ENCODE measurements at places on chromosomes 2 and 18.

DNA sequence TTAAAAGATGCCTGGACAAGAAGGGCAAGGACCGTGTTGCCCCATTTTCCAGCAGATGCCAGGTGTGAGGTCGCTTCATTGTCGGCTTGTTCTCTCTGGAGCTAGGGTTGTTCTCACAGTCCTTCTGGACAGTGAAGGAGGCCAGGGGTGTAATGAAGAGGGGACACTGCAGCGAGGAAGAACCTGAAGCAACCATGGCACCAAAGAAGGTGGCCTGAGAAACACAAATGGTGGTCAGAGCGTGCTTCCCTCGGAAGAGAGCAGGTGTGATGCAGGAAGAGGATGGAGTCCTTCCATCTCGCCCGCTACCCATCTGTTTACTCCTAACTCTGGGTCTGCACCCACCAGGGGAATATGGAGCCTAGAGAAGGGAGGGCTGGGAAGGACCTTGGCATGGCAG lies 50.3 kb upstream of the TWIST2 start:
- DNase-seq, result no peak

DNA sequence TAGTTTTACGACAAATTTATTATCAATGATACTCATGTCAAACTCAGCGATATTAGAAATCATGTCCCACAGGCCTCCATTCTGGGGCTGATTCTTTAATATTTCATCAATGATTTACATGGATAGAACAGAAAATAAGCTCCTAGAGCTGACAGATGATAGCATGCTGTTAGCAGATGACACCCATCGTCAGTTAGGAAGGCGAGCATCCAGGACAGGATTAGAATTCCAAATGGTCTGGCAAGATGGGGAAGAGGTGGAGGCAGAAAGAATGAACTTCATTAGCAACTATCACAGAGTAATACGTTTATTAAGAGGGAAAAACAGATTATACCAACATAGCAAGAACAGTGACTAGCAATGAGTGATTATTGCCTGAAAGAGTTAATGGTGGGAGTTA lies 46.2 kb upstream of the ACVR1 start:
- no peak for DNase-seq

DNA sequence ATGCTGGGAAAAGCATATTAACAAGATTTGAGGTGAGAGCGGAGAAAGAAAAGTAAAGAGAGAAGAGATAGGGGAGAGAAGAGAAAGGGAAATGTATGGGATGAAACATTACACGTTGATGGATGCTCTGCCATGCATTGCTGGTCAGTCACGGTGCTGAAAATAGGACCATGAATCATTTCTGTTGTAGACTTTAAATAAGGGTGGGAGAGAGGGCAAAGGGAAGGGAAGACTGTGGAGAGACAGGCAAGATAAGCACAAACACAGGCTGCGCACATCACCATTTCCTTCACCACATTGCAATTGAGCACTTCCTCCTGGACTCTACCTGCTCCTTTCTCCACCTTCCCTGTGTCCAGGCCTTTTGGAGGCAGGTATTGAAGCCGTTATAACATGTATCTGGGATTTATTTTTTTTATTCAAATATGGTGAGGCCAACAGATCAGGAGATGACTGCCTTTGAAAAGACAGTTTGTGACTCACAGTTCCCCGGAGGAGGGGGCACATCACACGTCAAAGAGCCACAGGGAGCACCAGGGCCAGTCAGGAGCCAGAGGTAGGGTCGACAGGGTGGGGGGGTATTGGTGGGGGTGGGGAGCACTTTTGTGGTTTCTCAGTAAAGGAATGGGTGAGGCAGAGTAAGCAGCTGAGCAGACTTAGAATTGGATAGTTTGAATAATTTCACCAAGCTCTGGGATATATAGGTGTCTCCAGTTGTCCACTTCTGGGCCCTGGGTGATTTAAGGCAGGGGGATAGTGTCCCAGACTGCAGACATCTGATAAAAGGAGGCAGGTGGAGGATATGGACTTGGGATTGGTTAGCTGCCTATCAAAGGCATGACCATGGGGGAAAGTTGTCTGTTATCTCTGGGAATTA lies 372.8 kb upstream of the ST6GAL2 start:
- no peak for DNase-seq

DNA sequence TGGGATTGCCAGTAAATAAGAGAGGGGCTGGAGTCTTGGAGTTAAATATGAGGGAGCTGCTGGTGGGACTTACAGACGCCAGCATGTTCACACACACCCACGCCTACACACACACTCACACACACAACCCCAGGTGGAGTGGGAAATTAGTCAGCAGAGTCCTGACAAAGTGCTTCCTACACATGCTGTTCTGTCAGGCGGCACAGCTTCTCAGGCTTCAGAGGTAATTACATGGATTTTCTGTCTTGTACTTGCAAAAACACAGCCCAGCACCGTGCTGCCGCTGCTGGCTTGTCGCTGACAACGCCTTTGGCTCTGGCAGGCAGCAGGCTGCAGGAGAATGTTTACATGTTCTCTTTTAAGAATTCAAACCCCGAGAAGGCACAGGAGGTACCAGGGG lies 1186.3 kb upstream of the CELF4 start:
- DNase-seq, result no peak

DNA sequence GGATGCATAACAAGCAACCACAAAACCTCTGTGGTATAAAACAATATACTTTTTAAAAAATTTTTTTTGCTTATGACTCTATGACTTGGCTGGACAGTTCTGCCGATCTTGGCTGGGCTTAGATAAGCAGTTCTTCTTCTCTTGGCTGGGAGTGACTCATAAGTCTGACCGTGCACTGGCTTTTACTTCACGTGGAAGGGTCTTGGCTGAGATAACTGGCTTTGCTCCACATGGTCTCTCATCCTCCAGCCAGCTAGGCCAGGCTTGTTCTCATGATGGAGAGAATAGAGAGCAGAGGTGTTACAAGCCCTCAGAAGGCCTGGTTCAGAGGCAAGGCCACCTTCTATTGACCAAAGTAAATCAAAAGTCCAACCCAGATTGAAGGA lies 178.9 kb upstream of the SERPINE2 start:
- DNase-seq, result no peak

DNA sequence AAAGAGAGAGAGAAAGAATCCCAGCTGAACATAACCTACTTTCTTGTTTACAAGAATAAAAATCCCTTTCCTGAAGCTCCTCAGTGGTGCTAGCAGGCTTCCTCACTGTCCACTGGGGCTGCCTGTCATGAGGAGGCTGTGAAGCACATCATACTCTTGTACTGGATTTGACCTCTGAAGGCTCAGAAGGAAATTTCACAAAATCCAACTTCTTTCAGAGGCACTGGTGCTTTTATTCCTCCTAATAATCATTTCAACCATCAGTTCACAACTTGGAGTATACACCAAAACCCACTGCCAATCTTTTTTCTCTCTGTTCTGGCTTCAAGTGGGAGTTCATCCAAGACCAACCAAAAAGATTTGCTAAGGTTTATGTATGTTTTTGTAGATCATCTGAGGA lies 48.5 kb downstream of the TMX3 start:
- DNase-seq, result no peak

DNA sequence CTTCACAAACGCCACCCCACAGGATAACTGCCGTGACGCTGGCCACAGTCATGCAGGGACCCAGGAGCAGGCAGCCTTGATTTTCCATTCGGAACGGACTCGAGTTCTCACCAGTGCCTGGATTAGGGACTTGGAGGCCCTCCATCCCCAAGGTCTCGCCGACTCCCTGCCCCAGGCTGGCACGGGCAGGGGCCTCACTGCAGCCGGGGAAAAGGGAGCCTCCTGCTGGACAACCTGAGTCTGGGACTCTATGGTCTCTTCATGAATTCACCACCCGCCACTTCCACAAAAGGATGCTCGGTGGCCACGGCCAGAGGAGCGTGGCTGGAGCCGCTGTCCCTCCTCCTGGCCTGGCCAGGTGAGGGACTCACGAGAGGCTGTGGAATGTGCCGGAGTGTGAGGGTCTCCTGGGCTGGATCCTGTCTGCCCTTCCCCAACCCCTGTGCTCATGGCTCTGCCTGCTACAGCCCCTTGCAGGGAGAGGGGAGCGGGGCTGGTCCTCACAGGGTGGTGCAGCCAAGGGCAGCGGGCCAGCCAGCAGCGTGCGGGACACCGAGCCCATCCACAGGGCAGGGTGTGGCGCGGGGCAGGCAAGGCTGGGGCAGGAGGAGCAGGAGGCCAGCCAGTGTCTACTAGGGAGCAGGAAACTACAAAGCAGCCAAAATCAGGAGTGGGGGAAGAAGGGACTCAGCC lies 42.3 kb downstream of the AQP12A start:
- DNase-seq, result no peak

GRCh38 chr2:149561309-149561926 lies 26.2 kb downstream of the MMADHC start:
- peak; percentile 26 for DNase-seq

GRCh38 chr2:11697103-11697871 lies 27.3 kb upstream of the NTSR2 start:
- DNase-seq, result no peak

DNA sequence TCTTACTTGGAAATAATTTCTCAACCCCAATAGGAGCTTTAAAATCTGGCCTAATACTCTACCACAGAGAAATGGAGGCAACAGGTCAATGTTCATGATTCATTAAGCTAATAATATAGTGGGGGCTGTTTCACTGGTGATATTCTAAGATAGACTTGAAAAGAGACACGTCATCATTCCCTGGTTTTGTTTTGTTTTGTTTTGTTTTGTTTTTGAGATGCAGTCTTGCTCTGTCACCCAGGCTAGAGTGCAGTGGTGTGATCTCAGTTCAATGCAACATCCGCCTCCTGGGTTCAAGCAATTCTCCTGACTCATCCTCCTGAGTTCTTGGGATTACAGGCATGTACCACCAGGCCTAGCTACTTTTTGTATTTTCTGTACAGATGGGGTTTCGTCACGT lies 37.5 kb upstream of the SOS1 start:
- no peak for DNase-seq

DNA sequence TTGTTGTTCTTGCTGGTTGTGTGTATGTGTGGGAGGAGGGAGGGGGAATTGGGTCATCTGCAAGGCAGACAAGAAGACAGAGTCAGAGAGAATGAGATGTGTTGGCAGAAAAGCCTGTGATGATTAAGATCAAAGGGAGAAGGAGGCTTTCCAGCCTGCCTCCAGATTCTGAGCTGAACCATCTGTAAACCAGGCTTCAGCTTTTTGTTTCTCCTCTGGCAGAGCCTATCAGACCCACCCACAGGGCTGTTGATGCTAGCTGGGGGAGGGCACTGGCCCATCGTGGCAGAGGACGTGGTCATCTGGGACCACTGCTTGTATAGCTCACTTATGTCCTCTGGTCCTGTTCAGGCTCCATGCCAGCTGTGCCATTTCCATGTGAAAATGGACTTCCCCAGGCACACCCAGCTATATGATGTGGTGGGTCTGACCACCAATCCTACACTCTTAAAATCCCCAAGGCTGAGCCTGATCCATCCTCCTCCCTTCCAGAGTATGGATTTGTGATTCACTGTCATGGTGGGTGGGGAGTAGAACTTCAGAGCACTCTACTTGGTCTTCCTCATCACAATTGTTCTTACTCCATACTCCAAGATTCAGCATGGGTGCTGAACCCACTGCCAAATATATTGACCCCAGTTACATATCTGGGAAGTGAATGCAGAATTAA lies 27.8 kb upstream of the COL6A3 start:
- DNase-seq, result no peak

DNA sequence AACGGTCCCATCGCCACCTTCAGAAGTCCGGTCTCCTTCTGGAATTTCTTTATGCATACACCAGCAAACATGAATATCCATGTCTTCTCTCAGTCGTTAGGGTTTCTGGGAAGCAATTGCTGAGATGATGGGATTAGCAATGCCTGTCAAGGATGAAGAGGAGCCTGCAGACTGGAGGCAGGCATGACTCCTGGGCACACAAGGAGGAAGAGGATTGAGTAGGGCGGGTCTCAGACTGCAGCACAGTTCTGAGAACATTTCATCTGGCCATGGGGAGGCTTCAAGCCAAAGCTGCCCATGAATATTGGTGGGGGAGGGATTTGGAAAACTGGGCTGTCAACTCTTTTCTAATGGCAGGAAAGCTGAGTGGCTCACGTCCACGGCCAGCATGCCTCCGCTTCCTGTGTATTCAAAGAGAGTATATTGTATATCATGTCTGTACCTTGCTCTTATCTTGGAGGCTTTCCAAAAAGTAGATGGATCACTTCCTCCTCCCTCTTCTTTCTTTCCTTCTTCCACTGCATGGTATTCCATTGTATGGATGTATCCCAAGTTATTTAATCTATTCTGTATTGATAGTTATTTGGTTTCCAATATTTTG lies 24.5 kb downstream of the MC2R start:
- DNase-seq, result no peak

DNA sequence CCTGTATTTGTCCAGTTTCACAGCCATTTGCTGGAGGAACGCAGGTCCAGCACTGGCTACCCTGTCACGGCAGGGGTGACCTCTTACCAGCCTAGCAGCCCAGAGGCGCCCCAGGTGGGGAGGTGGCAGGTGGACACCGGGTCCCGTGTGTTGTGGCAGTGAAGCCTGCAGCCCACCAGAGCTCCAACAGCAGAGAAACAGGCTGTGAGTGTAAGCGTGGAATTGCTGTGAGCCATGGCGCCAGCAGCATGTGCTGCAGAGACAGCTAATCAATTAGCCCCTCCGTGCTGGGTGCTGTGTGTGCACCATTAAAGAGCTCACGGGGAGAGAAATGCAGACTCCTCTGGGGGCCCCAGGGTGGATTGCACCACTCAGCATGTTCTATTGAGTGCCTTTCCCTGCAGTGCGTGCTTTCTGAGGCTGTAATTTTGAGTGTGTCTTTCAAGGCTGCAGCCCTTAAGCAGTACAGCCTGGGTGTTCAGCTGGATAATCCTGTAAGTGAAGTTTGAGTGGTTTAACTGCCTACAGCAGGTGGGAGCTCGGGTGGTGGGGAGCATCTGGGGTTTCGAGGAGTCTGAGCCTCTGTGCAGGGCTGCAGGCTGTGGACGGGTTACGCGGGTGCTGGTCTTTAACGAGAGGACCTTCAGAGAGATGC lies 15.9 kb downstream of the RTP5 start:
- DNase-seq, result peak; percentile 82

GRCh38 chr2:168196764-168197180 lies 50.6 kb downstream of the STK39 start:
- DNase-seq, result no peak

- no peak for DNase-seq
Observed at GRCh38 chr2:16075045-16076012, 135.0 kb downstream of the MYCN start.

DNA sequence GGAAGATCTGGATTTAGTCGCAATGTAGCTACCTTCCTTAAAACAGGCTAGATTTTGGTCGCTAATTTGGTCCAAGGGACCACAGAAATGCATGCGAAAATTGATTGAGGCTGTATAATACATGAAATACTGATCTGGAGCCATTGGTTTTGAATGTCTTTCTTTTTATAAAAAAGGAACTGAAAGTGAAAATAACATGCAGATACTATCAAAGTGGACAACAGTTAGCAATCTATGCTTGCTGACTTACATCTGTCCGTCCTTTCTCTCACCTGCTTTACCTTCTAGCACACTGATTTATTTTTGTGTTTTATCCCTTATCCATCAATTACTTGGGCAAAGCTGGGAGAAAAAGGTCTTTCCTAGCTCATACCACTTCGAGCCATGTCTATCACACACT lies 1459.8 kb upstream of the ACVR2A start:
- DNase-seq, result no peak

- DNase-seq, result peak; percentile 99
Observed at GRCh38 chr2:59888015-59888414, 665.4 kb downstream of the BCL11A start.

Data from Jurkat, Clone E6-1 (cell line).